Activated T-helper 1 cell treated with anti-CD3 and anti-CD28 coated beads, Interleukin-12 subunit alpha, Interleukin-12 subunit beta, Interleukin-2, Interleukin-4 antibody, amounts not matched to agents 30 ng/mL and 10 ng/mL and 1 ng/mL, durations not matched to agents 14 hours and 24 hours and 36 hours (primary cell): ENCODE measurements at places on chromosomes 16 and 17.
A peak's percentile ranks its signal among the peaks of the same experiment; 100 is the strongest.

DNA sequence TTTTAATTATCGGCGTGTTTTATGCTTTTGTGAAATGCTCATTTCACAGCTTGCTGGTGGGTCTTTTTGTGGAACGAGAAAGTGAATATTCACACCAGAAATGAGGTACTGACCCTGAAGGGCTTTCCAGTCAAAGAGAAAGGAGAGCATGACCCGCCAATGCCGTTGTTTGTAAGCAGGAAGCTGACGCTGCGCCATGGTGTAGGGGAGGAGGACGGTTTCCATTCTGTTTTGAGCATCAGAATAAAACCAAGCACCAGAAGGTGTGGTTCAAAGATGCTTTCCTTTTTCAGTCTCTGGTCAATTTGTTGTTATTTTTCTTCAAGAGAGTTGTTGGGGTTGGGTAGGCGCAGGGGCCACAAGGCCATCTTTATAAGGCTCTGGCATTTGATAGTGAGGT is 669.3 kb downstream of the WWOX start:
- DNase-seq: peak; percentile 16

DNA sequence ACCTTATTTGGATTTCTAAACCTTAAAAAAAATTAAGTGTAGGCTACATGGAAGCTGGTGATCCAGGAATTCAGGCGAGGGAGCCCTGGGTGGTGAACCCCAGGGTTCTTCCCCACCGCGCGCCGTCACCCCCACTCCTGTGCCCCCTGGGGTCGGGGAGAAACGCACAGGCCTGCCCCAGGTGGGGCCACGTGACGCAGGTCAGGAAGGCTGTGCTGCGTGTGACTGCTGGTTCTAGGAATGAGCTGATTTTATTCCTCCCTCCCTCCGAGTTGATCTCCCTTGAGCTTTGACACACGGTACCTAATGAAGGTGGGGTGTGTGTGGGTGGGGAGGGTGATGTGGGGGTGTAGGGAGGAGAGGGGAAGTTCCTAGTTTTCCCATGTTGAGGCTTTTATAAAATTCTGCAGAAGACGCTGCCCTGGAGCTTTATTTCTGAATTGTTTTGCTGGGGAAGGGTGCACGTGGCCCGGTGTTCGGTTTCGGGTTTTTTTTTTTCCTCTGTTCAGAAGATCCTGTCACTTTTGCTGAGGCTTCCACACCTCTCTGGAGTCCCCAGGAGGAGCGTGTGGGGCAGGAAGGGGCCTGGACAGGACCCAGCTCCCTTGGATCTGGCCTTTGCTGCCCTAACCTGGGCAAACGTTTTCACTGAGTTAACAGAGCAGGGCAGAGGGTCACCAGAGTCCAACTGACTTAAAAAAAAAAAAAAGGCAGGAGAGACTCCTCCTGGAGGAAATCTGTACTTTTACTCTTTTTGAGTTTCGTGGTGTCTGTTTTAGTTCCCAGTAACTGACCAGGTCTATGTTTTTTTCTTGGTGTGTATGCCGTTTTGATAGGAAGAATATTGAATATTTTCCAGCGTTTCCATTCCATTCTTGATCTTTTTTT is 55.8 kb upstream of the GSE1 start:
- peak; percentile 25 for DNase-seq

DNA sequence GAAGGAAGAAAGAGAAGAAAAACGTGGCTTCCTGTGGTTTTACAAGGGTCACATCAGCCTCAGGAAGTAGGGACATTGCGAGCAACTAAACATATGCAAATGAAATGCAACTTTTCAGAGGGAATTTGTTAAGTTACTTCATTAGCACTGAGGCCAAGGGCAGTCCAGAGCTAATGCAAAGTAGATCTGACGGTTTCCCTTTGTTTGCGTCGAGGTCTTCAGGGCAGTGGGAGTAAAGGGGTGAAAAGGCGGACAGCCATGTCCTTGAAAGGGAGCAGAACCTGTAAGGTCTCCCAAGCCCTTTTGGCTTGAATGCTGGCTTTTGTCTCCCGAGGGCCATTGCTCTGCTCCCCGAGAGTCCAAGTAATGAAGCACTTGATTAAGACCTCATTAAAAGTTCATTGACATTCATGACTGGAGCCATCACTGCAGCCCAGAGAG is 85.0 kb downstream of the PMP22 start:
- DNase-seq: no peak

DNA sequence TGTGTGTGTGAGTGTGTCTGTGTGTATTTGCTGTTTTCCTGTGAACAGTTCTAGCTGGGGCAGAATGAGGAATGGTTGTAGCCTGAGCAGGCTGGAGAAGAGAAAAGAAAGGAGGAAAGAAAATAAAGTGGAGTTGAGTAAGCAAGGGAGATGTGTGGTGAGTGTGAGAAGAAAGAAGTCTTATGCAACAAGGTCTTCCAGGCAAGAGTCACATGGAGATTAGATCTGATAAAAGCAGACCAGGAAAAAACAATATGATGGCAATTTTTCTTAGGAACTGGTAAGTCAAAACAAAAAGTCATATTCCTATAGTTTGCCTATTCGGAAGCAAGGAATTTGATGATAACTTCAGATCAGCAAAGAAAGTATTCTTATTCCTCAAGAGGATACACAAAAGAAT is 125.0 kb downstream of the HS3ST3A1 start:
- no peak for DNase-seq

GRCh38 chr16:48628359-48628985 is 18.5 kb upstream of the N4BP1 start:
- DNase-seq: no peak

DNA sequence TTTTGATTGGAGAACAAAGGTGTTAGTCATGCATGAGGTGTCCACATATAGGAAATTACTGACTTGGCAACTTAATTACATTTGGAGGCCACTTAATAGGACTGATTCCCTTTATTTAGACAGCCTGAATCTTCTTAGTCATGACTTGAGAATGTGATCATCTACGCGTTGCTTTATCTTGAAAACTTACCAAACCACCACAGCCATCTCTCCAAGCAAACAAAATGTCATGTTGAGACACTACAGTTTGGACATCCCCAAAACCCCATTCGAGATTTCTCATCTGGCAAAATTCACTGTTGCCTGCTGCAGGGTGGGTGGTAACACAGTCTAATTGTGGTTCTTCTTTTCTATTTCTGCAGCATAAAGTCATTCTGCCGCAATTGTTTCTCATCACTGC is 176.5 kb upstream of the CDH5 start:
- no peak for DNase-seq

DNA sequence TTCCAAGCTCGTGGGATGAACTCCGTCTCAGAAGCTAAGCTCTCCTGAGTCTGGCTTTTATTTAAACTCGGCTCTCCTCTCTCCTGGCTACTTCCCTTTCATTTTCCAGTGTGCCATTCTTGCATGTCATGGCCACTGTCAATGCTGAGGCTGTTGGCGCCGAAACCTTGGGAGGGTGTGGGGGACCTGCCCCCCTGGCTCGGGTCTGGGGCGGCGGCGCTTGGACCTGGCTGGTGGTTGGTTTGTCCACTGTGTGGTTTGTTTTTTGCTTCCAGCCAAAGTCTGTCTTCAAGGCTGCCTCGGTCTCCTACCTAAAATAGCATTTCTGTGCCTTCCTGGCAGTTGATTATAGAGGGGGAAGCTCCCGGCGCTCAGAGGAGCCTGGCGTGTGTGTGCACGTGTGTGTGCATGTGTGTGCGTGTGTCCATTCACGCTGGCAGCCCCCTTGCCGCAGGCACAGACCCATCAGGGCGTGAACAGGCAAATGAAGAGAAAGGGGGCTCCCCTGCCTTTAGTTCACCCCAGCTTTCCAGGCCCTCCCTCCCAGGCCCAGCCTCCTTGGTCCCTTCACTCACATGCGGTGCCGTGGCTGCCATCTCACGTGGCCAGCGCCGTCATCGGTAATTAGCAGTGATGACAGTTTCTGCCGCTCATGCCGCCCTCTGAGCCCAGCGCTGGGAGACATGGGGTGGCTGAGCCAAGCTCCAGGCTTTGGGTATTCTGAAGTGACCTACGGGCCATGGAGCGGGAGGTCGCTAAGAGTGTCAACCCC is 179.9 kb downstream of the SEC14L1 start:
- no peak for DNase-seq

DNA sequence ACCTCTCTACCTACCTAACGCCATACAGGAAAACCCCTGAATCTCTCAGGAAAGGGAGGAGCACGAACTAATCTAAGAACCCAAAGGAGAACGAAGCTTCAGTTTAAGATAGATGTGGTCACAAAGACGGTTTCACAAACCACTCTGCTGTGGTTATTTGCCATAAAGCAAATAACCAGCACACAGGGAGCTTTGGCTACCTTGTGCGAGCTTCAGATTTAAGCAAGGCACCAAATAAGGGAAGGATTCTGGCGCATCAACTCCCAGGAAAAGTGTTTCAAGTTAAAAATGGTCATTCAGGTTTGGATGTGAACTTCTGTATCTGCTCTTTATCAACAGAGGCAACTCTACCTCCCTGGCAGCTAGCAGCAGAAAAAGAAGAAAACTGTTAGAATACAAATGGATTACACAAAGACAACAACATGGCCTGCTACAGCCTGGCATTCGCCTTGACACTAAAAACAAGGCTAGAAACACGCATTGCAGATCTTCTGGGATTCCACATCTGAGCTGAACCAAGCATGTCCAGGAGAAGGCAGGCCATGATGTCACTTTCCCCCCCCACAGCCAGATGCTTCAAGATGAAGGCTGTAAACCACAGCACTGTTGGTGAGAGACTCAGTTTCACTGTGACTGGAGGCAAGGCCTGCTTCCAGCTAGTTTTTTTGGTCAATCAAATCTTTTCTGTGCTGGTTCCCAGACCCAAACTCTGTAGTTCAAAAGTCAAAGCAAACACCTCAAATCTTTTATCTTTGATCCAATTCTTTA is 43.6 kb downstream of the SMG6 start:
- peak; percentile 76 for DNase-seq

- no peak for DNase-seq
These were observed 163.1 kb upstream of the CCL2 start for GRCh38 chr17:34091975-34092374.

DNA sequence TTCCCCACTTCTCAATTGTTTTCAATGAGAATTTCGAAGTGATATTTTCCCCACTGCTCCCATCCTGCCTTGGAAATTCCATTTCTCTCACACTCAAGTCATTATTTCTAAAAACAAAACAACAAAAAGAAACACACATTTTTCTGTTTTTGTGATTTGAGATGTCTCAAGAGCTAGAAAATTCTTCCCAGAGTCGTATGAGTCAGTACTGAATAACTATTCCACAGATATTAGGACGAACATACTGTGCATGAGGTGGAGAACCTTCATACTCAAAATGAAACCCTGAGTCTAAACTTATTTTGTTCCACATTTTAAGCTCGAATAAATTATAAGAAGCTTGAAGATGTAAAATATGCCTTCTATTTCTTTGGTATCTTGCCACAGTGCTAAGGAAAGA is 204.6 kb downstream of the SLC39A11 start:
- DNase-seq: no peak

GRCh38 chr17:77327181-77327565 is 186.4 kb downstream of the SEC14L1 start:
- DNase-seq: no peak

GRCh38 chr16:69823831-69824563 is 61.9 kb downstream of the WWP2 start:
- DNase-seq: no peak

DNA sequence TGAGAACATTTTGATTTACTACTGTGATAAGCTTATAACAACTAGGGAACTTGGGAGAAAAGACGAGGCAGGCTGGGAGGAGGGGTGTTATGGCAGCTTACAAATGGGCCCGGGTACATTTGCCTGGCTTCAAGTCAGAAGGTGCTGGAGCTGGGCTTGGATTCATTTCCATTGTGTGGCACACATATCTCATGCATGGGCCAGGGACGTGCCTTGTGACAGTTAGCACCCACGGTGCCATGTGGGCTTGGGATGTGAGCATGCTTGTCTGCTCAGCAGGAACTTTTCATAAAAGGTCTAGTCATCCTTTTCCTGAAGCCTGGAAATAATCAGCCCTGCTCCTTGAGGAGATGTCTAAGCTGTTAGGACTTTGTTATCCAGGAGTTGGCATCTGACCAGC is 572.2 kb downstream of the CDH13 start:
- no peak for DNase-seq

DNA sequence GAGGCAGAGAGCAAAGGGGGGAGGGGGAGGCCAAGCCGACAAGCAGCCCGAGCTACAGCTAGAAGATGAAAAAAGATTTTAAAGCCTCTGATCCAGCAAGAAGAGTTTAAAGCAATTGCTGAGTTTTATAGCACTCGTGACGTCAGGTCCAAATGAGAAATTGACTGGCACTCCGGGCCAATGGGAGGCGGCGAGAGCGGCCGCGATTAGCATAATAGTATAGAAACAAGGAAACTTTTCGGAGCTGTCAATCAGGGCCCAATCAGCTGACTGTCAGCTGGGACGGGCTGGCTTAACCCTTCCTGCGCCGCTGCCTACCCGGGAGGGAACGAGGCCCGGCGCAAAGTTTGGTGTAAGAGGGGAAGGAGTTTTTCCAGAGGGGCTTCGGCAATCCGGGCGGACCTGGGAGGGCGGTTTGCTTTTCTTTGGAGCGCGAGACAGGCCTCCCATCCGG is at the start of gene MAF:
Gene MAF, minus strand, starts transcription at position 100 of the 454 bp plus-strand sequence. CDS start 835 bp downstream, outside the sequence.
- peak; percentile 87 for DNase-seq

GRCh38 chr16:84013787-84014569 is 28.6 kb downstream of the SLC38A8 start:
- peak; percentile 47 for DNase-seq

DNA sequence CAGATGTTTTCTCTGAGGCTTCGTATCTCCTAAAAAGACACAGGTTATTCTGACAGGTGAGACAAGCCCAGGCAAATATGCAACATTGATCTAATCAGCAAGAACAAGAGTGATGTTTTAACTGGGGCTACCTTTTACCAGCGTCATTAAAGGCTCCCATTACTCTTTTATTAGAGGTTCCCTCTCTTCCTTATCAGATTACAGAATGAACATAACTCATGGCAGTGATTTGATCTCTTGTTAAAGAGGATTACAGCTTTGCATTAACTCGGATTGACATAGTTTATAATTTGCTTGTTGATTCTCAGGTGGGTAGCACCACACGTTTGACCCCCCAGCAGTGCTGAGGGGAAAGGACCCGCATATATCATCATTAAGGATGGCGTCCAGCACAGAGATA is 90.5 kb downstream of the AATF start:
- no peak for DNase-seq

- DNase-seq: no peak
These were observed 89.0 kb downstream of the SLC39A11 start for GRCh38 chr17:73003487-73003886.

- DNase-seq: no peak
These were observed 27.1 kb downstream of the UTP18 start for GRCh38 chr17:51287412-51287811.
